Stimulated activated CD4-positive, alpha-beta T cell treated with anti-CD3 and anti-CD28 coated beads, TNF-alpha, amount 100 ng/mL, for 1 hour (primary cell): ENCODE measurements at places on chromosomes 3 and 15.

DNA sequence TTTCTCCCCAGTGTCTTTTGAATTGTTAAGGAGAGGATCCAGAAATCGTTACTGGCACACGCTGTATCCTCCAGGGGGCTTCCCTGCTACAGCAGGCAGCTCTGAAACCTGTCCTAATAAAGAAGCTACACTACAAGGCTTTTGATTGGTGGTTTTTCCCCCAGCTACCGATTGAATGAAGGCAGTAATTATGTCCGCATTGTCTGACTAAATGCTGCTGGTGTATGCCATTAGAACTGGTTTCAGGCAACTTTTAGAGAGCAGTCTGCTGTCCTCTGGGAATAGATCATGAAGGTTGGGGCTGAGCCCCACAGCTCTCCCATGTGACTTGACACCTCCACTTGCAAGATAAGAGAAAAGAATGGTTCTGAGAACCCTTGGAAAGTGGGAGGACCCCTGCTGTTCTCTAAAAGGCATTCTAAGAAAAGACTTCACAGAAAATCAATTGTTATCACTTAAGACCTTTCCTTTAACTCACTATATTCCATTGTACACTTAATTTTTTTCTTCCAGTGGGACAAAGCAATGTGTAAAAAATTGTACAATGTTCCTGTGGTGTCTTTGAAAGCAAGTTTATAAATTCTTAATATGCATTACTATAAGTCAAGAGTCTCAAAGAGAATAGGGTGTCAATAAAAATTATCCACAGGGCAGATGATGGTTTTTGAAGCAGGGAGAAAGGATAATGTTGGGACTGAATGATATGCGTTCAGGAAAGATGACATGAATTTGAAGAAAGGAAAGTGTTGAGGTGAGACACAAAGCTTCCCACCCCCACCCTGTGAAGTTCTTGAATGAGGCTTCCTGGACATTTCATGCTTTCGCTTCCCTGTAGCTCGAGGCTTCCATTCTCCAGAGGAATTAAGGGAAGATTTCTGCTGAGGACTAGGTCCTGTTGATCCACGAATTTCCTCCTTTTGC lies 53.0 kb upstream of the DAZL start:
- DNase-seq = no peak

GRCh38 chr15:59685737-59686297 lies 3.3 kb downstream of the BNIP2 start:
- DNase-seq = no peak

GRCh38 chr3:57127891-57128518 lies 37.1 kb downstream of the IL17RD start:
- DNase-seq = no peak

GRCh38 chr15:34753236-34753894 lies 1.4 kb downstream of the GJD2 start:
- no peak for DNase-seq

GRCh38 chr3:59285560-59285959 lies 235.7 kb upstream of the CFAP20DC start:
- DNase-seq = no peak

GRCh38 chr3:53426918-53427317 lies 67.5 kb upstream of the CACNA1D start:
- DNase-seq = no peak

GRCh38 chr15:60423537-60423936 lies 25.8 kb upstream of the ANXA2 start:
- no peak for DNase-seq

GRCh38 chr15:62799919-62800318 lies 242.6 kb upstream of the TPM1 start:
- no peak for DNase-seq

DNA sequence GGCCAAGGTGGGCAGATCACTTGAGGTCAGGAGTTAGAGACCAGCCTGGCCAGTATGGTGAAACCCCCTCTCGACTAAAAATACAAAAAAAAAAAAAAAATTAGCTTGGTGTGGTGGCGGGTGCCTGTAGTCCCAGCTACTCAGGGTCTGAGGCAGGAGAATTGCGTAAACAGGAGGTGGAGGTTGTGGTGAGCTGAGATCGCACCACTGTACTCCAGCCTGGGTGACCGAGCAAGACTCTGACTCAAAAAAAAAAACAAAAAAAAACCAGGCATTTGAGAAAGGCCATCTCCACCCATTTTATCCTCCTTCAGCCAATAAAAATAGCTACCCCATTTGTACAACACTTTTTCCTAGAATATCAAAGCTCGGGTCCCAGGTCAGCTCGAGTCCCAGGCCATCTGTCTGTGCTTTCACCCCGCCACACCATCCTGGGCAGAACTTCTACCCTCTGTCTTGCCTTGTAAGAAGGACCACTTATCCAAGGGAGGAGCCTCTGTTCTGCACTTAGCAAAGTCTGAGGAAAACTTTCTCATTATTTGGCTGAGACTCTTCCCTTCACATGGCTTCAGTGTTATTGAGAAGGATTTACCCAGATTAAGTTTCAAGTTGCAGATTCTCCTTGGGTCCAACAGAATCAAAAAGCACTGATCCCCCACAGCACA lies 99.1 kb downstream of the MESD start:
- DNase-seq = no peak

DNA sequence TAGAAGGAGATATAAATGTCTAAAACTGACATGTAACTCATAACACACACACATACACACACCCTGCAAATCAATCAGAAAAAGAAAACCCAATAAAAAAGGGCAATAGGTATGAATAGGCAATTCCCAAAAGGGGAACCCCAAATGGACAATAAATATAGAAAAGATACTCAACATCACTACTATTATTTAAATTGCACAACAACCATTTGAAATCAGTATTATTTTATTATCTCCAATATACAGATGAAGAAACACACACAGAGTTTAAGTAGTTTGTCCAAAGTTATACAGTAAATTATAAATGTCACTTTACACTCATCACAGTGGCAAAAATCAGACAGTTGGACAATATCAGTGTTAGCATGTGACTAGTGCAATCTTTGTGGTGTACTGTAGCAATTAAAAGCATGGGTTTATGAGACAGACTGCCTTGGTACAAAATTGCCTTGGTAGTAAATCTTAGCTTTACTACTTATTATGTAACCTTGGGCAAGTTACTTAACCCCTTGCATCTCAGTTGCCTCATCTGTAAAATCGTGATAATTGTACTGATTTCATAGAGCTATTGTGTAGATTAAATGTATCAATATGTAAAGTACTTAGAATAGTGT lies 3.4 kb upstream of the FSTL1 start:
- DNase-seq = no peak

DNA sequence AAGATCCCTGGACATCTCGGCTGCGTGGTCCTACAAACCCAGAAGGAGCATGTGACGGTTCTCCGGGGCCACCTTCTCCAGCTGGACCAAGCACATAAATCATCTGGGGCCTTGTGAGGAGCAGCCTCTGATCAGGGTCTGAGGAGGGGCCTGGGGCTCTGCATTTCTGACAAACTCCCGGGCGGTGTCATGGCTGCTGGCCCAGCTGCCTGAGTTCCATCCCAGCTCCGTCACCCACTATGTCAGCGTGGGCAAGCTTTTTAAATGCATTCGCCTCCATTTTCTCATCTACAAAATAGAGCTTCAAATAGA lies 126.3 kb upstream of the MEF2A start:
- no peak for DNase-seq

DNA sequence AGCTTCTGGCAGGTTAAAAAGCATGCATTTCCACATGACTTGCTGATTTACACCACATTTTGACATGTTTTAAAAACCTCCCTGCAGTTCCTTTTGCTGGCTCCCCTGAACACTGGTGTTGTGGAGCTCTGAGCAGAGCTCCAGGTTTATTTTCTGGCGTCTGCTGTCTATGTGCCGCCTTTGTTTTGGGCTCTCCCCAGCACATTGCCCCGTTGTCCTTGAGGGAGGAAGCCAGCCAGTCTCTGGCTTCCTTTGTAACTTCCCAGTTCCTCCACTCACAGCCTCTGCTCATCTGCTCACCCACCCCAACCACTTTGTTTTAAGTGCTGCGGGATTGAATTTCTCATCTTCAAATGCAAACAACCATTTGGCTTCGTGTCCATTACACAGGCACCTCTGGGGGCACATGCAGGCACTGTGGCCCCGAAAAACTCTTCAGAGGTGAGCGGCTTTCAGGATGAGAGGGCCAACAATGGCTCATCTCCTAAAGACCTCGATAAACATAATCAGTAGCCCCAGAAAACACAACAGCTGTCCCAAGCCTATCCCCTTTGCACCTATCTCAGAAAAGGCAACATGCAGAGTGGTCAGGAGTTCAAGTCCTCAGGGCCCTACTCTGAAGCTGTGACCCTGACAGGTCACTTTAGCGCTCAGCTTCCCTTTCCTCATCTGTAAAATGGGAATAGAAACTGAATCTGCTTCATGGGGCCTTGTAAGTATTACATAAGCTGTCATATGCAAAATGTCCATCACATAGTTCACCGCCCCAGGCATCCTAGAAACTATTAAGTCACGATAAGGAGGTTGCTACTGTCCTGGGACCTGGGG lies 1.3 kb upstream of the MEF2A start:
- DNase-seq = no peak

DNA sequence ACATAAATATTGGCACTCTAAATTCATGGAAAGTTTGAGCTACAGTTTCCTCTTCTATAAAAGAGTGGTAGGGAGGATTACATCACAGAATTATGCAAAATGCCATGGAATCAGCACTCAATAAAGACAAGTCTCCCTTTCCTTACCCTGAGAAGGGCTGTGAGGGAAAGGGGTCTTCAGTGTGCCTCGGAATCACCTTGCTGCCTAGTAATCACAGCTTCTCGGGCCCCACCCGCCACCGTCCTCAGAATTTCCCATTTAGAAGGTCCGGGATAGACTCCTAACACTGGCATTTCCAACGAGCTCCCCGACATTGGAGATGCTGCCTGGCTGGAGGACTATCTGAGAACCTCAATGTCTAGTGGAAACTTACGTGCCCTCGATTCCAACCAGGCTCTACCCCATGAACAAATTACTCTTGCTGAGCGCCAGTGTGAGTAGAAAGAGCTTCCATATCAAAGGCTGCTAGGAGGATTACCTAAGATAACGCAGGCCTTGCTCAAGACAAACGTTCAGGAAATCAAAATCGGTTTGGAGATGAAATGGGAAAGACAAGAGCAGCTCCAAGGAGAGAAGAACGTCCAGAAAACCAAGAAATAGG lies 92.1 kb upstream of the CHD2 start:
- no peak for DNase-seq

DNA sequence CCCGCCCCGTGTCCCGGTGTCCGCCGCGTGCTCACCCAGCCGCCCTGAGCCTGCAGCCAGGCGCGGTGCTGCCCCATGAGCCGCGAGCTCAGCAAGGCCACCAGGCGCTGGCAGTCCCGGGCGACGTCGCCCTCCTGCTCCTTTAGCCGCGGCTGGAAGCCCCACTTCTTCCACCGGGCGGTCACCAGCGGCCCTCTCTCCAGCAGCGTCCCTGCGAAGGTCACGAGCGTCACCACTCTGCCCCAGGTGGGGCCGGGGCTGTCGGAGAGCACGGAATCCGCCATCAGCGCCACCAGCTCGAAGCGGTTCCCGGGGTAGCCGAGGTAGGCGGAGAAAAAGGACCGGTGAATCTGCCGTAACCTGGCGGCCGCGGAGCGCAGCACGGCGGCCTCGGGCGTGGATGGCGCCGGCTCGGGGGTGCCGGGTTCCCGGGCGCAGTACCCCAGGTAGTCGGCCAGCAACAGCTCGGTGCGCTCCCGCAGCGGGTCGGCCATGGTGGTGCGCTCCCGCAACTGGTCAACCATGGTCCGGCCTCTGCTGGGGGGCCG lies 298 bp downstream of the BCL2L10 start:
- no peak for DNase-seq

DNA sequence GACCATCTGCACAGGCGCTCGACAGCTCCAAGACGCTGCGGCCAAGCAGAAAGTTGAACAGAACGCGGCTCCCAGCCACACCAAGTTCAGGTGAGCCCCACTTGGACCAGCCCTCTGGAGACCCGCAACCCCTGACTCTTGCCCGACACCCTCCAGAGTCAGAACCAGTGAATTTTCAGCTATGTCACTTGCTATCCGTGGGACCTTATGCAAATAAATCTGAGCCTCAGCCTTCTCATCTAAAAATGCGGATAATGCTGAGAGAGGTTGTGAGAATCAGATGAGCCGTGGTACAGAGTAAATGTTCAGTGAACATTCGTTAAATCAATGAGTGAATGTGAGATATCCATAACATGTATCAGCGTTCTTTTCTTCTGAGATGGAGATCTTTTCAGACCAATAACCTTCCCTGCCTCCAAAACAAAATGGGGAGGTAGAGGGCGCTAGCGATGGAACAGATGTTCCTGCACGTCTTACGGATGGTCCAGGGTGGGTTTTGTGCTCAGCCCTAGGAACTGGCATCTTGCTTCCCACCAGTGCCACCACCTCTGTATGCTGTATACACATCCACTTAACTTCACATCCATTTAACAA lies 524 bp downstream of the MRPS11 start:
- no peak for DNase-seq

GRCh38 chr3:149881879-149882278 lies 68.9 kb downstream of the RNF13 start:
- no peak for DNase-seq

- DNase-seq = no peak
Observed at GRCh38 chr15:94912760-94913159, 681.4 kb downstream of the MCTP2 start.

DNA sequence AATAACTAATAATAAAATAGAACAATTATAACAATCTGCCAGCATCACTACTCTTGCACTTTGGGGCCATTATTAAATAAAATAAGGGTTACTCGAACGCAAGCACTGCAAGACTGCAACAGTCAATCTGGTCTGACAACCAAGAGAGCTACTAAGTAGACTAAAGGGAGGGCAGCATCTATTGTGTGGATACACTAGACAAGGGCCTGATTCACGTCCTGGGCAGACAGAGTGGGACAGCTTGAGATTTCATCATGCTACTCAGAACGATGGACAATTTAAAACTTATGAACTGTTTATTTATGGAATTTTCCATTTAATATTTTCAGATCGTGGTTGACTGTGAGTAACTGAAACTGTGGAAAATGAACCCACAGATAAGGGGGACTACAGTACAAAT lies 39.5 kb downstream of the TNIK start:
- DNase-seq = no peak

DNA sequence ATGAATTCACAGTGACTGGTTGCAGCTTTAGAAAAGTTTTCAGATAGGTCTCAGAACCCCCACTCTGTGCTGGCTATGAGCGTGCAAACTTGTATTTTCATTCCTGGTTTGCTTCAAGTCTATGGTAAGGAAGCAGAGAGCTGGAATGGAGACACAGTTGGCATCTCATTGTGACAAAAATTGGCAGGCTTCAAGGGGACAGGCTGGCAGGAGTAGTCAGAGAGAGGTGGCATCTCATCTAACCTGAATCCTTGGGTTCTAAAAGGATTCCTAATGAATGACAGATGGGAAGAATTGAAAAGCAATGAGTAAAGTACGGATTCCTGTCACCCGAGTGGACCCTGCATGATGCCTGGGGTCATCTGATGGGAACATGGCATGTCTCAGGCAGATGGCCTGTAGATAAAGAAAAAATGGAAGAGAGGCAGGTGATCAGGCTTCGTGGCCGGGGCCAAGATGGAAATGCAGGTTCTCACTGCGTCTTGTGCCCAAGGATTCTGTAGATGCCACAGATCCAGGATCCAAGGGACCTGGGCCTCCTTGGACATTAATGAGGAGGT lies 89.4 kb upstream of the ABHD17C start:
- DNase-seq = no peak

- DNase-seq = no peak
Observed at GRCh38 chr3:117059956-117060270, 350.3 kb downstream of the TUSC7 start.

GRCh38 chr3:189726277-189726676 lies 95.1 kb downstream of the TP63 start:
- no peak for DNase-seq
